Neural crest cell (in vitro differentiated cells): ENCODE measurements at places on chromosomes 13 and 19. TPM values are rescaled to one million over a fixed set of nuclear protein-coding genes. Genes with fewer than 3 reads are reported as not detected.

Gene STARD13
- total RNA-seq = 23.6 and 24.2 TPM in 2 replicates

Gene PLA2G4C
- 1.1 and 2.0 TPM in 2 replicates for total RNA-seq

Gene KLK4
- total RNA-seq = not detected in 2 replicates

Gene CAPS
- total RNA-seq = 1.6 and 2.6 TPM in 2 replicates
